Activated T-helper 17 cell treated with anti-CD3 and anti-CD28 coated beads, Interleukin-2, amount 50 U/mL, for 72 hours (primary cell): ENCODE measurements at places on chromosomes 13 and 19.
A peak's percentile ranks its signal among the peaks of the same experiment; 100 is the strongest.

- peak; percentile 51 for ATAC-seq
Measured at GRCh38 chr13:99087954-99088491, 110.2 kb upstream of the DOCK9 start.

DNA sequence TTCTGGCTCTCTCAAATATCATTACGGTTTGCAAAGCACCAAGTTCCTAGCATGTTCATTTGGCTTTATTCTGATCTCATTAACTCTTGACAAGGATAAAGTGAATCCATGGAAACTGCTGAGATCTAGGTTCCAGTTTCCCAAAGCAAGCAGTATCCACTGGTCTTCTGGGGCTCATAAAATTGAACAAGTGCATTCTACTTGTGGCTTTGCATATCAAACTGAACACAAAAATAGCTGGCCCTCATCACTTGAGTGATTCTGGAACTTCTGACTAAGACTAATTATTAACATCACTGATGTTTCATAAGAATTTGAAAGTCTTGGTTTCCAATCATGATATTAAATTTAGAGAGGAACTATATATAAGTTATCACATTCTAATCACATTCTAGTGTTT lies 6.3 kb upstream of the KCTD12 start:
- no peak for ATAC-seq

- no peak for ATAC-seq
Measured at GRCh38 chr13:43036351-43037250, 13.2 kb downstream of the DNAJC15 start.

- ATAC-seq, result no peak
Measured at GRCh38 chr19:58170860-58171259, 12.0 kb upstream of the ZNF274 start.

GRCh38 chr13:44934724-44935123 lies 54.5 kb downstream of the NUFIP1 start:
- ATAC-seq, result peak; percentile 79

DNA sequence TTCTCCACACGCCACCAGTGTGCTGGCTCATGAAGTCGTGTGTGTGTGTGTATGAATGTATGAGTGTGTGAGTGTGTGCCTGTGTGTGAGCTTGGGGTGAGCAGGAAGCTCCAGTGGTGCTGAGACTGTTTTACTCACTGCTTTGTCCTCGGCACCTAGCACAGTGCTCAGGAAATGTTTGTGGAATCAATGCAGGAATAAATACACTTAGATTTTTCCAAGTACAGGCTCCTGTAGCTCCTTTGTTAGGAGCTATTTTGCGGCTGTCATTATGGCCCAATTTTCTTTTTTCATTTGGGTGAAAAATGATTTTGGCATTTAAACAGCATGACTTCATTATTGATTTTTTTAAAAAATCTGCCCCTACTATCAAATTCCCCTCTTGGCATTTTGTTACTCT lies 193.5 kb upstream of the KL start:
- ATAC-seq, result no peak

DNA sequence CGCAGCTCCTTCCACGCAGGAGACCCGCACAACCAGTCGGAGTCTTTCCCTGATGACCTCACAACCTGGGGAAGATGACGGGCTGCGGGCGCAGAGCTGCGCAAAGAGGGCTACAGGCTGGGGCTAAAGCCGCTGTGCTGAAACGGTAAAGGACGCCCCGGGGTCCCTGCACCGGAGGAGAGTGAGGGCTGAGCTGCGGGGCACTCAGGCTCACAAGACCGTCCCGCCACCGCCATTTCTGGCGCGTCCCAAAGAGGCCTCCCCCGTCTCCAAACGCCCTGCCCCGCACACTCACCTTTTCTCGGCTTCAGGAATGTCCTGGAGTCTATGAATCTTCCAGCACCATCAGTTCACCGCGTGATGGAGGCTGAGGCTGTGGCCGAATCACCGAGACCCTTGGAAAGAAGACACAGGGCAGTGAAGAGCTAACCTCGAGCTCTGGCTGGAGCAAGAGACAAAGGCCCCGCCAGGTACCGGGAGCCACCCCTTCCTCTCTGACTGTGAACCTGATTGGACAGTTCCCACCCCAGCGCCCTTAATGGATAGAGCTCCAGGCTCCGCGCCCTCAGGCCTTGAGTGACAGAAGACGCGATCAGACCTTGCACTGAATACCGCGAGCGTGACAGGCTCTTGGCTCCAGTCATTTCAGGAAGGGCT lies 41.8 kb upstream of the ZNF429 start:
- peak; percentile 99 for ATAC-seq
